ENCODE measurements at places on chromosomes 3 and 15.
A peak's percentile ranks its signal among the peaks of the same experiment; 100 is the strongest.

- no peak for DNase-seq
Observed at GRCh38 chr3:116059421-116060096, 385.7 kb downstream of the LSAMP start.

GRCh38 chr15:40790718-40791117 lies 16.2 kb upstream of the ZFYVE19 start:
- no peak for DNase-seq

GRCh38 chr15:67092752-67093503 lies 27.5 kb downstream of the SMAD3 start:
- DNase-seq: no peak

- no peak for DNase-seq
Observed at GRCh38 chr3:52798978-52799476, 4.4 kb downstream of the ITIH3 start.

- DNase-seq: no peak
Observed at GRCh38 chr3:99858469-99858868, 40.8 kb downstream of the CMSS1 start.

DNA sequence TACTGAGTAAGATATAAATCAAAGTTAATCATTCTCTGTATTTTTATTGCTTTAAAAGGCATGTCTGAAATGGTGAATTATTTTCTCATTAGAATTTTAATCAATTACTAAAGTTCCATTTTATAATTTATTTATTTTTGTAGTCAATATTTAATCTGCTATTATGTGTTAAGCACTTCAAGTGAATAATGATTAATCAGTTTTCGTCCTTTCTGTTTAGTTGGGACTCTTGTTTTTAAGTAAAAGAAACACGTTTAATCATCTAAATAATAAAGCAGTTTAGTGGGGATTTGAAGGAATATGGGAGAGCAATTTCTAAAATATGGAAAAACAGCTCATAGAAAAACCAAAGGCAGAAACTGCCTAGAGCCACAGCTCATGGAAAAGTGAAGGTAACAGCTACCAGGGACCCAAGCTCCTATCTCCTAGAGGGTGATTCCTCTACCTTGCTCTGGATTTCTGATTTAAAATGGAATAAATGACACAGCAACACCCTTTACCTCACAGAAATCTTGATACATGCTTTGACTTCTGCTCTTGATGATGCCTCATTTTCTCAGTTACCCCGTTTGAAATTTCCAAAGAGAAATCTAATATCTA lies 28.0 kb upstream of the SUCNR1 start:
- DNase-seq: no peak

GRCh38 chr3:184993394-184993793 lies 159.5 kb downstream of the C3orf70 start:
- DNase-seq: no peak

DNA sequence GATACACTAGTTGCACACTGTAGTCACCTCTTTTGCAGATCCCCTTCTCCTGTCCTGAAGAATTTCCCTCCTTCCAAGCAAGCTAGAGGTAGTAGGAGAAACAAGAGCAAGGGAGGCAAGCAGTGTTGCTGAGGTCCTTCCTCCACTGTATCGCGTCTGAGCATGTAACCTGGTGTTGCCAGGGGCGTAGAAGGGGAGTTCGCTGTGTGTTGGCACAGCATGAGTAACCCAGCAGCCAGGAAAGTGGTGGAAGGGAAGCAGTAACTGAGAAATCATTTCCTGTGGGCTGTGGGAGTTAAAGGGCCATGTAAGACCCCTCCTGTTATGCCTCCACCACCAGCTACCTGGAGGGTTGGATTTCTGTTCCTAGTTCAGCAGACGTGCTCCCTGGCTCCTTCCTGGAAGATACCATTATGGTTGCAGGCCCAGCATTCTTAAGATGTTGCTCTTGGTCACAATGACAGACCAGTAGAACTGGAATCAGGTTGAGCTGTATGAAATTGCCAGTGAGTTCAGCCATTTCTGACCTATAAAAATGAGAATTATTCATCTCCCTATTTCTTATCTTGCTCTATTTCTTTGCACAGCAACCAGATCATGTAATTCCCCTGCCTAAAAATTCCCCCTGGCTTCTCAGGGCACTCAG lies 215.3 kb upstream of the TOPAZ1 start:
- no peak for DNase-seq

DNA sequence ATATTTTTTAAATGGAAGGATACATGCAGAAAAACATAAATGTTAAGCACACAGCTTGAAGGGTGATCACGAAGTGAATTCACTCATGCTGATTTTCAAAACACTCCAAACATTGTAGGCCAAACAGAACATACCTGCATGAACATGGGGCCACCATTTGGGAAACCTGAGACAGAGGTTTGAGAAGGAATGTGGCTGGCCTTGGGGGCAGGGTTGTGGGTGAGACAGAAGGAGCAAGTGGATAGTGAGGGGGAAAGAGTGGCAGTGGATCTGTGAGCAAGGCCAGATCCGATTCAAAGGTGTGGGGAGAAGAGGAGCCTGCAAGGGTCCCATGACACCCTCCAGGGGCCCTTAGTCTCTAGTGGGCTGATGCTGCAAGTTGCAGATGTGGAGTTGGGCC lies 94.9 kb downstream of the HMG20A start:
- no peak for DNase-seq

- DNase-seq: no peak
Observed at GRCh38 chr15:41974041-41974440, 1.7 kb upstream of the EHD4 start.

DNA sequence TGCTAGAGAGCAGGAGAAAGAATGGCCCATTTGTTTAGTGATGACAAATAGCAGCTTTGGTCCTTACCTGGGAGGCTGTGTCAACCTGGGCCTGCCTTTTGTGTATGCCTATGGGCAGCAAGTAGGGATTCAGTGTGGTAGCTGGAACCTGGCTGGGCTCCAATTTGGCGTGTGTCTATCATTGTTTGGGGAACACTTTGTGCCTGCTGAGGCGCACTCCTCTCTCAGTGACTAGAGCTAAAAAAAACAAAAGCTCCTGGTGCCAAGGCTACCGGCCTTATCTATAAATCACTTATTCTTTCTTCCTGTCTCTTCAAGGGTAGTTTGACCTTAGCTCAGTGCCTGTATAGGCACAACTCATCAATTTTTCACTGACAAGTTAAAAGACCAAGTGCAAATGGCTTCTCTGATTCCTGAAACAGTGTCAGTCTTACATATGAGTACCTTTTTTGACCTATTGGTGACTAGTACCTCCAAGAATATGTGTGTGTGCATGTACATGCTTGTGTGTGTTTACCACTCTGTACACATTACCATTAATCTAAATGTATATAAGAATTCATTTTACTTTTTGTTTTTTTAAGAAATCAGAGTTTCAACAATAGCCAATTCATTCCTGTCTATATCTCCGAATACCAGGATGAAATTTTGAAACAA lies 54.6 kb downstream of the GMNC start:
- DNase-seq: no peak

DNA sequence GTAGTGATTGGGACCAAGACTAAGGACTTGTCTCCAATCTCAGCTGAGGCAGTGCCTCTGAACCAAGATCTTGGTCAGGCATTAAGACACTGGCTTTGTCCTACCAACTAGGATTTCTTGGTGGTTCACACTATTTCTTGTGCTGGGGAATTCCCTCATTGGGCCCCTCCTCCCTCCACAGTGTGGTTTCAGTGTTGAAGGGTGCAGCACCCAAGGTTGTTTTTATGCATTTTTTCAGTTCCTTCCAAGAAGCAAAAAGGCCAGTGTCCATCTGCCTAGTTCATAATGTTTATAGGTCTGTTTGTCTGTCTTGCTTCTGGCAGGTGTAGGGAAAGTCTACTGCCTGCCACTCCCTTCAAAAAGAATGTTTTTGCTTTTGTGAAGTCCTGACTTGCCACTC lies 10.6 kb upstream of the ITPKA start:
- DNase-seq: peak; percentile 57

- DNase-seq: no peak
Observed at GRCh38 chr3:117126946-117127546, 417.5 kb downstream of the TUSC7 start.

GRCh38 chr3:19711160-19711782 lies 222.7 kb downstream of the EFHB start:
- no peak for DNase-seq

DNA sequence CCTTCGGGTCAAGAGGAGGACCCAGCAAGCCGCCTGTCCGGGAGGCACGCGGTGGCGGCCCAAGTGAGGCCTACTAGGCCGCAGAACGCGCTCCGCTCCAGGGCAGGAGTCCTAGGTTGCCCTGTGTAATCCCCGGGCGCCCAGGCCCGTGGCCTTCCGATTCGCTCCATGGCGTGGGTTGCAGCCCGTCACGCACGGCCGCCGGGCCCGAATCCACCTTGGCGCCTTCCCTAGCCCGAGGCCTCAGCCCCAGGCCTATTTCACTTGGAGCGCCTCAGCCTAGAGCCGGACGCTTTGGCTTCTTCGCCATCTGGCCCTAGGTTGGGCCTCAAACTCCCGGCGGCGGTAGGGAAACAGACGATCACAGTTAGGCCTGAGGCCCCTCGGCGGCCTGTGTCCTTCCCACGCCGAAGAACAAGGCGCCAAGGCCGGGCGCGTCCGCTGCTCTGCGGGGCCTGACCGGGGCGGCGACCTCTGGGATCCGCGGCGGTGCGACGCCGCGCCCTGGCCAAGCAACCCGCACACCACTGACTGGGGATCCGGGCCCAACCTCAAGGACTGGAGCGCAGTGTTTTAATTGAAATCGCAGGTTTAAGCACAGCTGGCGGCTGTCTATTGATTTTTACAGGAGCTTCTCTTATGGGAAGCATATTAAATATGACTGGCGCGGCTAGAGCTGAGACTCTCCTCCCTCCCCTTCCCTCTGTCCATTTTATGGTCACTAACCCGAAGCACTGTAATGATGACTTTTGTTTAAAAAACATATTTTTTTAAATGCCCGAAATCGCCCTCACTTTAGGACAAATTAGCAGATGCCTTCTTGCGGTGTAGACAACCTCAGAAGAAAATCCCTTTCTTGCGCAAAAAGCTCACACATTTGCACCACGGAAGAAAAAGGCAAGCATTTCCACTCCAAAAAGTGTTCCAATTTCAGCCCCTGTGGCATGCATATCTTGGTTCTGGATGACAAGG lies 3.8 kb upstream of the FEZF2 start:
- no peak for DNase-seq

GRCh38 chr3:173301647-173302046 lies 95.9 kb upstream of the NLGN1 start:
- no peak for DNase-seq

GRCh38 chr3:25349095-25349494 lies 79.0 kb upstream of the RARB start:
- no peak for DNase-seq

DNA sequence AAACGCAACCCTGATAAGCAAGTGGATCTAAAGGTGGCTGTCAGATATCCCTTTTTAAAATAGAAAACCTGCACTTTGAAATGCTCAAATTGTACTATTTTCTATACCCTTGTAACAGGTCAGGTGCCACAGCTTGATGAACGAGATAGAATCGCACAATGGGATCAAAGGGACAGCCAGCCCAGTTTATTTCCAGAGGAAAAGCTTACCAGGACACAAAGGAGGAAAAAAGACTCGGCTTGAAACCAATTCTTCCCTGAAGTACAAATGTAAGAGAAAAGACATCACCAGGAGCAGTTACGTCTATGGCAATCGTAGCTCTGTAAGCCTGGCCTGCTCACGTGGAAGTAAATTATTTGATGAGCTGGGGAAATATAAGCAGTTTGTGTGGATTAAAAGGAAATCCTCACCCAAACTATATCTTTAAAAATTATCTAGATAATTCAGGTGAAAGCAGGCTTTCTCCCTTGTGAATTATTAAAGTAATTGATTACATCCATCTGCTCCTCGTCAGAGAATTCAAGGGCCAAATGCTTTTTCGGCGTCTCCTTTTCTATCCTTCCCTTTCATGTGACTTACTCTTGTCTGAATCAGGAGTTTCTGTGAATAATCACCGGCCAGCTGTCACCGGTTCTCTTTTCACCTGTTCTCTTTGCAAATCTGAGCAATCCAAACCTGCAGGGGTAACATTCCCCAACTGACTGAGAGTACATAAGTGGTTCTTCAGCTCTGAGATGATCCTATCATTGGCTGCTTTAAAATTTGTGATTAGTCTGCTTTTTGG lies 339.2 kb upstream of the ONECUT1 start:
- DNase-seq: no peak

- no peak for DNase-seq
Observed at GRCh38 chr3:42210726-42211125, 55.3 kb downstream of the CCK start.

DNA sequence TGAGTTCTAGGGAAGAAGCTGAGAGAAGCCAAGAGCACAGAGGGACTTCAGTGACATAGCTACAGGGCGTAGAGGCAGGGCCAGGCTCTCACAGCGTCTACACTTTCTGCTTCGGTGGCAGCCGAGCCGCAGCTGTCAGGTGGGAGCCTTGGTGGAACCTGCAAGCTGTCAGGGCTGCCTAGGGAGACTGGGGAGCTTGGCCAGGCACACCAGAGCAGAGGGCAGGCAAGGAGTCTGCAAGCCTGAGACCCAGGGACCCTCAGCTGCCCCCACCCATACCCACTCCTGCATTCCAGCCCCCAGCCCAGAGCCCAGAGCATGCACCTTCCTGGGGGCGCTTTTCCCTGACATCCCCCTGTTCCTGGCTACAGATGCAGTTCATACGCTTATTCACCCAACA lies 13.4 kb upstream of the KLF15 start:
- DNase-seq: no peak

DNA sequence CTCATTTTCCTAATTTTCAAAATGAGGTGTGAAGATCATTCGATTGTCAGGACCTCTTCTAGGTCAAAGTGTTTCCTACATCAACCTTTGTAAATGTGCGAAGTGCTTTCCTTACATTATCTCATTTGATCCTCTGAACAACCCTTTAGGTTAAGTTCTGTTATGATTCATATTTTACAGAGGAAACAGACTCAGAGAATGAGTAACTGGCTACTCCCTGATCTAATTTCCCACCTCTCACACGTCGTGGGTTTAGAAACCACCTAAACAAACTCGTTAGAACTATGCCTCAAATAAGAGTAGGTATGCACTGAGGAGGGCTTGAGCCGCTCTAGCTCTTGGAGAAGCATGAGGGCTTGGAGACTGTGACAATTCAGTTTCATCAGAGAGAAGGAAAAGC lies 148.6 kb downstream of the CD47 start:
- no peak for DNase-seq

GRCh38 chr3:131174752-131175151 lies 148.1 kb downstream of the NEK11 start:
- DNase-seq: peak; percentile 27

DNA sequence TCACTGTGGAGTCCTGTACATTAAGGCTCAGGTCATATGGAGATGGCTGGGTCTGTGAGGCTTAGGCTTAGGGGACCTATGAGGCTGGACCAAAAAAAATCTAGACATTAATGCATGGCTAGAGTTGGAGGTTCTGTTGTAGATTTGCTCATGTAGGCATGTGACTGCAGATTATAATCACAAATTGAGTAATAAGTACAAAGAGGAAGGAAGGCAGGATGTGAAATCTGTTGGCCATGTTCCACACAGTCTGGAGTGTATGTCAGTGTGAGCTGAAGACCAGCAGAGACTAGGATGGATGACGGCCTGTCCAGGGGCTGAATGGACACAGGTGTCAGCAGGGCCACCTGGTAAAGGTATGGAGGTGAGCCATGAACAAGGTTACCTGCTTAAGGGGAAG lies at the start of gene ST3GAL6:
ST3GAL6 (plus strand) TSS at position 265 of the 400 bp plus-strand sequence. CDS start 5,101 bp downstream, outside the sequence.
- DNase-seq: no peak

Measured in GM12878 (cell line).